Coronary artery (tissue), 2 donors: ENCODE measurements at places on chromosomes 2 and 18.

- no peak for DNase-seq
Observed at GRCh38 chr18:2654169-2654927, 1.2 kb upstream of the SMCHD1 start.

GRCh38 chr2:122651236-122651635, 895.8 kb downstream of the TSN start:
- DNase-seq = no peak

DNA sequence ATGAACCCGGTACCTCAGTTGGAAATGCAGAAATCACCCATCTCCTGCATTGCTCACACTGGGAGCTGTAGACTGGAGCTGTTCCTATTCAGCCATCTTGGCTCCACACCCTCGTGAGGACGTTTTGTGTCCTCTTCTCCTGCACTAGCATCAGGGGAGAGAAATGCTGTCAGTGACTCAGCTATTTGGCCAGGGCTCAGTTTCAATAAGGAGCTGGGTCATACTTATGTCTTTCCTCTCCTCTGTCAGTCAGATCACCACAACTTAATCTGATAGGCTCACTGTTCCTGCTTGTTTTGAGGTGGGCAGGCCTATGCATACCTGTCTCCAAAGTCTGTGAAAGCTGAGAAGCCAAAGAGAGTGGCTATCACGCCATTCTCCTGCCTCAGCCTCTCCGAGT, 921.2 kb downstream of the DCC start:
- no peak for DNase-seq

DNA sequence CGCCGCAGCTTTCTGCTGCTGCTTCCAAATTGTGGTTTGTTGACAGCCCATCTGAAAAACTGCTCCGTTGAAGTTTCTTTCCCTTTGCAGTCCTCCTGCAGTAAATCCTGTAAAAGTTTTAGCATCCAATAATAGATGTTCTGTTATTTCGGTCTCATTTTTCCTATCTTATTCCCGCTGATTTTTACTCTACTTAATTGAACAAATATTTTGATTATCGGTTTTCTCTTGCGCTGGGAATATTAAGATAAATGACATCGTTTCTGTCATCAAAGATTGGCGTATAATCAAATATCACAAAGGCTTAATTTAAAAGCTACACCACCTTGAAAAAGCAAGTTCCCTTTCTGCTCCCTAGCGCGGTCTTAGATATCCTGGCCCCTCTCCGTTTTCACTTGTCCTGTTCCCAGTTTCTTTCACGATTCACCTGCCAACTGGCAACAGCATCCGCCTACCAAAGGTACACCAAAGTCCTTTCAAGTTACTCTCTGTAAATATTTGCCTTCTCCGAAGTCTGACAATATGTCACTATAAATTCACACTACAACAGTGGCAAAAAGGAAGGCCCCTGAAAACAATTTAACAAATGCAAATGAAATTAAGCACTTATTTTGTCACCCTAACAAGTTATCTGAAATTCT, 1.0 kb upstream of the STRN start:
- no peak for DNase-seq

DNA sequence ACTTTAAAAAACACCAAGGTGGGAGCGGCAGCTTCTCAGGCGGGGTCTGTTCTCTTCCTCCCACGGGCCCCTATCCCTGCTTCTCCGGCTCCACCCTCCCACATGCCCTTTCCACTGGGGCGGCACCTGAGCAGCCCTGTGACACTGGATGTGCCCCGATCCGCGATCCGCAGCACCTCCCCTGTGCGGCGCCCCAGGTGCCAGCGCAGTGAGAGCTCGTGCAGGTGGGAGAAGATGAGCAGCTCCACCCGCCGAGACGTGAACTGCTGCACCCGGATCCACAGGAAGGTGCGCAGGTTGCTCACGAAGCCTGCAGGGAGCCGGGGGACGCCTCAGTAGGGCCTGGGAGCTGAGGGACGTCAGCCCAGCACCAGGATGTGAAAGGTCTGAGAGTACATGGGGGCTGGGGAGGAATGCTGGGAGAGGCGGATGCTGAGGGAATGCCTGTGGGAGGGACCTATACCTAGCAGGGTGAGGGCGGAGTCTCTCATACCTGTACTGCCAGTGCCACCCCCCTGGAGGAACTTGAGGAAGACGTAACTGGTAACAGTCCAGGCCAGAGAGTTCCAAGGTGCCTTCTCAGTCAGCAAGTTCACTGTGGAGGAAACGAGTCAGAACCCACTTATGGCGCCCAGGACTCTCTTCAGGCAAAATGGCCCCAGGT, 2.8 kb downstream of the ABCB6 start:
- no peak for DNase-seq

DNA sequence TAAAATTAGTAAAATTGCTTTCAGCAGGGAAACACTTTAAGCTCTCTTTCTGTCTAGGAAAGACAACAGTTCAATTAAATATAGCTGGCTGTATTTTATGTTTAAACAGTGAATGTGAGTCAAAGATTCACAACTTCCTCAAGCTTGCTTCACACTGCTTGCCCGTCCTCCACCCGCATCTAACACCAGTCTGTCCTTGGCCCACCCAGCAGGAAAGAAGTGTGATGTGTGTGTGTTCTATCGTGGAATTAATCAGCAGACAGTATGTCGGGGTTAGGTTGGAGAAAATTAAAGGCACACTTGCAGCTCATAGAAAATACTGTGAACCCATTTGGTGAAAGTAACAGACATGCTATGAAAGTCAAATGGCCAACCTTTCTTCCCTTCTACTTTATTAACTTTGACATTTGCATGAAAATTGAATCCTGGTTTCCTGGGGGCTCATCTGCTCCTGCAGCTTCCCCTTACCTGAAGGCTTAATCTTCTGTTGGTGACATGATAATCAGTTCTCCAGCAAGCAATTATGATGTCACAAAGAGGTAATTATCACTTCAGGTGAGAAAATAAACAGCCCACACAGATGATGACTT, 182.0 kb downstream of the UXS1 start:
- DNase-seq = no peak

GRCh38 chr2:23803965-23804542, 122.9 kb downstream of the ATAD2B start:
- no peak for DNase-seq

GRCh38 chr2:220394433-220394832, 767.0 kb downstream of the SLC4A3 start:
- no peak for DNase-seq

DNA sequence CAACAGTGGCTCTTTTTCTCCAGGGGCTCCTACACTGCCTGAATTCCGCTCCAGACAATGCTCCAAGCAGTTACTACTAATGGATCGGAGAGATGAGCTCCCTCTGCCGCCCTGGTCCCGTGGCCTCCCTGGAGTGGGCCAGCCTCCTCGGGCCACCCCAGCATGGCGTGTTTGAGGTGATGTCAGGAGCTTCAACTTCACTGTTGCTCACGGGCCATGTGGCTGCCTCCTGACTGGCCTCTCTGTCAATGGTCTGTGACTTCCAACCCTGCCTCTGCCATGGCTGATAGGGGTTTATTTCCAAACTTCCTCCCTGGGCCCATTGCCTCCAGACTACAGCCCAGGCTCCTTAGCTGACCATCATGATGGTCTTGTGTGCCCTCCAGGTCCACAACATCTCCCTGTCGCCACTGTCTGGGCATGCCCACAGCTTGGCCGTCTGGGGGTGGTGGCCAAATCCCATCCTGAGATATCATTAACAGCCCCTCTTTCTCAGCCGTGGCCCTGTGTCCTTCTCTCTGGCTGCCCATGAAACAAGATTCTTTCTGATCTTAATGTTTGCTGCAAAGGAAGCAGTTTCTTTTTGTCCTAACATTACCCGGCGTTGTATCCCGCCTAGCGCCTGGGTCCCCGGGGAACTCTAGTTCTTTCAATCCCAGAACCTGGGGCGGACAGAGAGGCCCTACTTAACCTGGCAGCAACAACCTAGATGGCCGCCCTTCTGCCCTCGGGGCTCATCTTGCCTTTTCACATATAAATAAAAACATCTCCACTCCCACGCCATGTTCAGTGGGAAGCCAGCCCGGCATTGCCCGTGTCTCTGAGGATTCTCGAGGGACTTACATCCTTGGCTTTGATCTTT, 38.1 kb downstream of the ATOH8 start:
- no peak for DNase-seq
